Heart right ventricle (tissue), 16 donors: ENCODE measurements at places on chromosomes 6 and 20. TPM values are rescaled to one million over a fixed set of nuclear protein-coding genes. Genes with fewer than 3 reads are reported as not detected.
A peak's percentile ranks its signal among the peaks of the same experiment; 100 is the strongest.

- H3K36me3 ChIP-seq, result no peaks in the 10 kb centered on the region
- no peak overlapping the region for H3K4me3 ChIP-seq
- no peak overlapping the region for H3K27ac ChIP-seq
- no peaks in the 10 kb centered on the region for H3K4me1 ChIP-seq
- no peaks in the 10 kb centered on the region for H3K27me3 ChIP-seq
Measured at GRCh38 chr6:127352524-127352923, 9.1 kb upstream of the ECHDC1 start.

- no peak for DNase-seq
- H3K4me3 ChIP-seq, result no peak overlapping the region
- H3K4me1 ChIP-seq, result no peaks in the 10 kb centered on the region
- H3K27me3 ChIP-seq, result no peaks in the 10 kb centered on the region
Measured at GRCh38 chr6:120200853-120201252, 851.3 kb upstream of the MAN1A1 start.

DNA sequence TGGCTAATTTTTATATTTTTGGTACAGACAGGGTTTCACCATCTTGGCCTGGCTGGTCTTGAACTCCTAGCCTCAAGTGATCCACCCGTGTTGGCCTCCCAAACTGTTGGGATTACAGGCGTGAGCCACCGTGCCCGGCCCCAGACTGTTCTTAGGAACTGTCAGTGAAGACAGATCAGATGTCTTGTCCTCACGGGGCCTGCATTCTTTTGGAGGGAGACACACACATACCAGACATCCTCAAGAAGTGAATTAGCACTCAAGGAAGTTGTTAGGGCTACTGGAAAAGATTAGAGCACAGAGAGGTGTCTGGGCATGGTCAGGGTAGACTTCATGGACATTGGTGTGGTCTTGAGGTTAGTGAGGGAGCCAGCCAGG, 10.3 kb upstream of the LPIN3 start:
- DNase-seq, result no peak
- peaks cover 12% of the 10 kb centered on the region for H3K4me1 ChIP-seq
- peak overlapping the region; percentile 78 for H3K27ac ChIP-seq
- no peaks in the 10 kb centered on the region for H3K36me3 ChIP-seq

DNA sequence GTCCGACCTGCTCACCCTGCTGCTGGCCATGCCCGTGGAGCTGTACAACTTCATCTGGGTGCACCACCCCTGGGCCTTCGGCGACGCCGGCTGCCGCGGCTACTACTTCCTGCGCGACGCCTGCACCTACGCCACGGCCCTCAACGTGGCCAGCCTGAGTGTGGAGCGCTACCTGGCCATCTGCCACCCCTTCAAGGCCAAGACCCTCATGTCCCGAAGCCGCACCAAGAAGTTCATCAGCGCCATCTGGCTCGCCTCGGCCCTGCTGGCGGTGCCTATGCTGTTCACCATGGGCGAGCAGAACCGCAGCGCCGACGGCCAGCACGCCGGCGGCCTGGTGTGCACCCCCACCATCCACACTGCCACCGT, 885 bp downstream of the NTSR1 start:
- H3K36me3 ChIP-seq, result no peaks in the 10 kb centered on the region
- no peak overlapping the region for H3K27ac ChIP-seq
- peaks cover 59% of the 10 kb centered on the region for H3K27me3 ChIP-seq

DNA sequence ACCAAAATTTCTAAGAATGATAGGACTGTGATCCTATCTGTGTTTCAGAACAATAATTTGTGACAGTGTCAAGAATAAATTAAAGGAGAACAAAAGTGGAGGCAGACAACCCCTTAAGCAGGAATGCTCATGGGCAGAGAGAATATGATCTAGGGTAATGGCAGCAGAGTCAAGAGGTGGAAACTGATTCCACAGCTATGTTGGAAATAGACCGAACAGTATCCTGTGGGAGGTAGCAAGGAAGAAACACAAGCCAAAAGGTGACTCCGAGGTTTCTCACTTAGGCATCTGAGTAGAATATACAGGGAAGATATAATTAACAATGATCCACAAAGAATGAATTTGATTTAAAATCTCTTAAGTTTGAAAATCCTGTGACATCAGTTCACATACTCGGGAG, 100.5 kb downstream of the NRSN1 start:
- no peak for DNase-seq
- H3K27me3 ChIP-seq, result peaks cover 16% of the 10 kb centered on the region
- H3K4me1 ChIP-seq, result no peaks in the 10 kb centered on the region

- H3K4me1 ChIP-seq, result peaks cover 9% of the 10 kb centered on the region
- no peak overlapping the region for H3K4me3 ChIP-seq
- peak overlapping the region; percentile 19 for H3K27ac ChIP-seq
- no peak for DNase-seq
- no peaks in the 10 kb centered on the region for H3K36me3 ChIP-seq
Measured at GRCh38 chr6:158803733-158804143, 15.4 kb downstream of the EZR start.

DNA sequence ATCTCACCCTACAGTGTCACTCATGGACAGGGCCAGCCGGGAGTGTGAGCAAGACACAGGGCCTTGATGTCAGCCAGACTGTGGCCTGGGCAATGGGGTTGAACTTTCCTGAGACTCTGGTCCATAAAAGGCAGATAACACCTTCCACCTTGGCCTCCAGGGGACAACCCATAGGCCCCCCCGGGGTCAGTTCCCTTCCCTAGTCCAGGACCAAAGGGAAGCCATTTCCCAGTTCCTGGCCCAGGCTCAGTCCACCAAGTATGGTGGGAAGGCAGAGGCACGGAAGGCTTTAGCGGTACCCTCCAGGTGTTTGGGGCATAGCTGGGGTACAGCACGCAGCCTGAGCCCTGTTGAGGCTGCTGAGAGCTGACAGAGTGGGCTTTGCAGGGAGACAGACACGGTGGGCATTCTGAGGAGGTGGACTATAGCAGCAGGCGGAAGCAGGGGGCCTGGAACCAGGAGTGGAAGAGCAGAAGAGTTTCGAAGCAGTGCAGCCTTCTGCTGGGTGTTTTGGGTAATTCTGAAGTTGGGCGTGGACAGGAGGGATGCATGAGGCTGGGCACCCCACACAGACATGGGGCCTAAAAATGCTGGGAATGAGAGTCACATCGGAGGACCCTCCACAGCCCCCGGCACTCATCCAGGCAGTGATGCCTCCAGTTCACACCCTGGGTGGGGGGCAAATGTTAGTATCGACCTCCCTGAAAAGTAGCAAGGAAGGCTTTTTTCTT, 43.9 kb upstream of the CD93 start:
- no peak overlapping the region for H3K27ac ChIP-seq
- DNase-seq, result no peak
- H3K4me3 ChIP-seq, result no peak overlapping the region
- H3K4me1 ChIP-seq, result peaks cover 76% of the 10 kb centered on the region
- no peaks in the 10 kb centered on the region for H3K36me3 ChIP-seq

DNA sequence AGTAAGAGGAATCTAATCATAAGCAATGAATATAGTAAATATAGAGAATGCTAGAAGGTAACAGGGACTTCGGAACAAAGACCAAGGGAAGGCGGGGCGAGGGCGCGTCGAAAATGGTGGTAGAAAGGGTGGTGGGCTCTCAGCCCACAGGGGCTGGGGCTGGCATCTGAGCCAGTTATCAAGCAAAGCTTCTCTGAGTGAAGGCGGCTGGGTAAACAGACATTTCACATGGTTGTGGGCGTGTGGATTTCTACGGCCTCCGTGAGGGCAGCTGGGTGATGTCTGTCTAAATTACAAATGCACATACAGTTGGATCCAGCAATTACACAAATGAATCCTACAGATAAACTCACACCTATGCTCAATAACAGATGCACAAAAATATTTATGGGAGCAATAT, 56.6 kb downstream of the TOX2 start:
- H3K36me3 ChIP-seq, result no peaks in the 10 kb centered on the region
- H3K4me1 ChIP-seq, result no peaks in the 10 kb centered on the region
- peaks cover 5% of the 10 kb centered on the region for H3K27me3 ChIP-seq

GRCh38 chr6:35717449-35718374, 19.1 kb upstream of the ARMC12 start:
- no peak overlapping the region for H3K4me3 ChIP-seq
- DNase-seq, result no peak
- peaks cover 32% of the 10 kb centered on the region for H3K4me1 ChIP-seq
- no peak overlapping the region for H3K27ac ChIP-seq
- H3K36me3 ChIP-seq, result no peaks in the 10 kb centered on the region

DNA sequence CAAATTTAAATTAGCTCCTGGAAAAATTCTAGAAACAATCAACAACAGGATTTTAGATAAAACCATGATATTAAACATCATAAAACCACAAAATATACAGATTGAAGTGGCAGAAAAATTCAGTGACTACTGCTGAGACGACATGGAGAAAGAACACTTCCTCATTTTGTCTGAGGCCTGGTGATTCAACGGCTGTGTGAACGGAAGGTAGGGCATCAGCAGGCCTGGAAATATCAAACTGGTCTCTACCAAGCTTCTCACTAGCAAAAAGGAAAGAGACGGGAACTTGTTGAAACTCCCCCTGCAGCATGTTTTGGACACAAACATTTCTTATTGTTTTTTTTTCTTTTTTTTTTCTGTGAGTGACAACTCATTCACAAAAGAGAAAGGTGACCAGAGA, 58.0 kb upstream of the AHI1 start:
- no peaks in the 10 kb centered on the region for H3K27me3 ChIP-seq
- no peaks in the 10 kb centered on the region for H3K36me3 ChIP-seq
- DNase-seq, result no peak
- H3K4me3 ChIP-seq, result no peak overlapping the region
- H3K4me1 ChIP-seq, result no peaks in the 10 kb centered on the region
- H3K27ac ChIP-seq, result no peak overlapping the region

BCAS1 gene
- total RNA-seq, result not detected

ABCF1 gene
- total RNA-seq, result 43.4 TPM

BPIFA1 gene
- total RNA-seq, result not detected

FAM83C gene
- not detected for total RNA-seq

CNKSR3 gene
- 26.9 TPM for total RNA-seq

CALHM5 gene
- 1.1 TPM for total RNA-seq

DEFB129 gene
- not detected for total RNA-seq

SRSF12 gene
- 0.26 TPM for total RNA-seq

FILIP1 gene
- total RNA-seq, result 269 TPM

SLC17A1 gene
- total RNA-seq, result not detected
